AG10803 (cell line): ENCODE measurements at places on chromosomes 11 and 22.

- peak; percentile 3 for DNase-seq
Observed at GRCh38 chr11:124075841-124076651, 34.9 kb upstream of the OR10G7 start.

DNA sequence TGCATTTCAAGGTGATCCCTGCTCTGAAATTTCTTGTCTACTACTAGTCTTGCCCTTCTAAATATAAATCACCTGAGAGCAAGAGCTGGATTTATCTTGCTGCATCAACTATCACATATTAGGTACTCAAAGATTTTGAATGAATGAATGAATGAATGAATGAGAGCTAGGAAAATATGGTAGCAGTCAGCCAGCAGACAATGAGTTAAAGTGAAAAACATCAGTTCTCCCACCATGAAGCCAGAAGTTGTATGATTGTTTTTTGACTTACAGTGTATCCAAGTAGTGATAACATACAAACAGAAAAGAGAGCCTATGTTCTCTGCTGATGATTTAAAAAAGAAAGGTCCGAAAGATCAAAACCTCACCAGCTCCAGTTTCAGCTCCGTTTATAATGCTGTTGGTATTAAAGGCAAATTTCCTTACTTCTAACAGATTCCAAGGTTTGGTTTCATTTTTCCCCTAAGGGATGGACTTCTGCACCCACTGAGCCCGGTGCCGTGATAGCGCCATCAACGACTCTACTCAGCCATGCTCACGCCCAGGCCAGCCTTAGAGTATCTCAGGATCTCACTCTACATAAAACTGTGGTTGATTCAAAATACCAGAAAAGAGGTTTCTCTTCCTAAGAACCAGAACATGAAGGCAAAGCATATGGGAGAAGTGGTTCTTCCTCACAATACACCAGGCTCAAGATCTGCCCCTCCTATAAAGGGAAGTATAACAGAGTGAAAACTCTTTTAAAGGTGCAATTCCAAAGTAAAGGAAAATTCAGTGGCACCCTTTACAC is 92.0 kb downstream of the SGSM3 start:
- DNase-seq: no peak

DNA sequence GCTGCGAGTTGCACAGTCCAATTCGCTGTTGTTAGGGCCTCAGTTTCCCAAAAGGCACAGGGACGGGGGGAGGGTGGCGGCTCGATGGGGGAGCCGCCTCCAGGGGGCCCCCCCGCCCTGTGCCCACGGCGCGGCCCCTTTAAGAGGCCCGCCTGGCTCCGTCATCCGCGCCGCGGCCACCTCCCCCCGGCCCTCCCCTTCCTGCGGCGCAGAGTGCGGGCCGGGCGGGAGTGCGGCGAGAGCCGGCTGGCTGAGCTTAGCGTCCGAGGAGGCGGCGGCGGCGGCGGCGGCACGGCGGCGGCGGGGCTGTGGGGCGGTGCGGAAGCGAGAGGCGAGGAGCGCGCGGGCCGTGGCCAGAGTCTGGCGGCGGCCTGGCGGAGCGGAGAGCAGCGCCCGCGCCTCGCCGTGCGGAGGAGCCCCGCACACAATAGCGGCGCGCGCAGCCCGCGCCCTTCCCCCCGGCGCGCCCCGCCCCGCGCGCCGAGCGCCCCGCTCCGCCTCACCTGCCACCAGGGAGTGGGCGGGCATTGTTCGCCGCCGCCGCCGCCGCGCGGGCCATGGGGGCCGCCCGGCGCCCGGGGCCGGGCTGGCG is at the start of gene BCR:
Gene BCR, plus strand, starts transcription at position 209 of the 592 bp plus-strand sequence. CDS start 452 bp downstream, outside the sequence.
- DNase-seq: peak; percentile 57

GRCh38 chr11:126862664-126863243 is 137.8 kb downstream of the KIRREL3 start:
- DNase-seq: no peak

DNA sequence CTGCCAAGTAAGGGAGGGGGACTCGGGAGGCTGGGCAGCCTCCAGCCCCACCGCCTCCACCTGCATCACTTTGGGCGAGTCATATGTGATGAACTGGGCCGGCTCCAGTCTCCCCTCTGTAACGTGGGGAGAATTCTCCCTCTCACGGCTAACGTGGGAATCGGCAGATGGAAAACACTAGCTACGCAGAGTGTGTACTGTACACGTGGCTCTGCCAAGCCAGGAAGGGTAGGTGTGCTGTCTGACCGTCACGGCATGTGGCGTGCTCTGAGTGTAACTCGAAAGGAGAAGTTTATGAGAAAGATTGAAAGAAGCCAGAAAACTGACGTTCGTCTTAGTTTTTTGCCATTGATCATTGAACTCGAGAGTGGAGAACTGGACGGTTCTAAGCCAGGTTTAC is 13.7 kb downstream of the TRMU start:
- no peak for DNase-seq

DNA sequence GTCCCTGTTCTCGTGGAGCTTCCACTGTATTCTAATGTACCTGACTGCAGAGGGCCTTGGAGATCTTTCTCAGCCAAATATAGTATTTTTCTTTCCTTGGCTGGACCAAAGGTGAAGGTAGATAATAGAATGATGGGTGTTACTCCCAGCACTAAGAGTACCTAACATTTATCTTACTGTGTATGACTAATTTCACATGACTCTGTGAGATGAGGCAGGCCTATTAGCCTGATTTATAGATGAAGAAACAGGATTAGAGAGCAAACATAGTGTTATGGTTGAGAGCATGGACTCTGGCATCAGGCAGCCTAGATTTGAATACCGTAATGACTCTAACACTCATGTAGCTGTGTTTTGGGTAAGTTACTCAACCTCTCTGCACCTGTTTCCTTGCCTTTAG is 2.7 kb downstream of the ACO2 start:
- no peak for DNase-seq

DNA sequence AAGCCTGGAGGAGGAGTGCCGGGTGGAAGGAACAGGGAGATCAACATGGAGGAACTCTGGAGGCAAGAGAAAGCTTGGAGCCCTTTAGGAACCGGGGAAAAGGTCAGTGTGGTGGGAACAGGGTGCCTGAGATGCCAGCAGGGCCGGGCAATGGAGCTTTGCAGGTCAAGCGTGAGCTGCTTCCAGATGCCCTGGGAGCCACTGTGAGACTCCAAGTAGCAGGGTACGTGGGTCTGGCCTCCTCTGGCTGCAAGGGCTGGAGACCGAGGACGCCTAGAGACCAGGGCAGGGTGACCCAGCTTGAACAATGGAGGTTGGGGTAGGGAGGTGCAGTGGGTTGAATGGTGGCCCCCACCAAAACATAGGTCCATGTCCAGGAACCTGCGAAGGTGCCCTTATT is 15.6 kb upstream of the EMID1 start:
- DNase-seq: no peak

- DNase-seq: peak; percentile 3
Observed at GRCh38 chr11:119888119-119888518, 159.1 kb upstream of the NECTIN1 start.
